ENCODE measurements at places on chromosomes 16 and 17.

GRCh38 chr17:61203671-61204131 lies 195.9 kb upstream of the TBX2 start:
- no peak for DNase-seq

DNA sequence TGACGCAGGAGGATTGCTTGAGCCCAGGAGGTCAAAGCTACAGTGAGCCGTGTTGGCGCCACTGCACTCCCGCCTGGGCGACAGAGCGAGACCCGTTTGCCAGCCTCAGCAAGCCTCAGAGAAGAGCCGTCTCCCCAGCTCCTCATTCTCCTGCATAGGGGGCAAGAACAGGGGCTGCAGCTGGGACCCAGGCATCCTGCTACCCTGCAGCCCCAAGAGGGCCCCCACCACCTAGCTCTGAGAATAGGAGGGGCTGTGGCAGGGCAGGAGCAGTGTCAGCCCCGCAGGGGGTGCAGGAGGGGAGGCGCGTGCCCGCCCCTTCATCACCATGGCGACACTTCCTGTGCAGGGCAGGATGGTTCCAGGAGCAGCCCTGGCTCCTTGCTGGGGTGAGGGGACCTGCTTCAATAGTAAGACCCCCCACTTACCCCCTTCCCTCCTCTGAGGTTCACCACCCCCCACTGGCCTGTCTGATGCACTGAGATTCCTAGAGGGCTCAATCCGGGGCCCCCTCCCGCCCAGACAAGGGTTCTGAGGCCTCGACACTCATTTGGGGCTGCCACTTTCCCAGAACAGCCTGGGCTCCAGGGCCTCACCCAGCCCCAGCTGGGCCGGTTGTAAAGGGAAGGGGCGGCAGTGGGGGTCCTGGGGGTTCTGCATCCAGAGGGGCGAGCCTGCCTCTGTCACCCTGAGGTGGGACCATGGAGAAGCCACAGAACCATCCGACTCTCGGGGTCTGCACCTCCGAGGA lies 20.2 kb downstream of the VASN start:
- no peak for DNase-seq

GRCh38 chr17:40124279-40125141 lies 2.7 kb downstream of the MSL1 start:
- no peak for DNase-seq

DNA sequence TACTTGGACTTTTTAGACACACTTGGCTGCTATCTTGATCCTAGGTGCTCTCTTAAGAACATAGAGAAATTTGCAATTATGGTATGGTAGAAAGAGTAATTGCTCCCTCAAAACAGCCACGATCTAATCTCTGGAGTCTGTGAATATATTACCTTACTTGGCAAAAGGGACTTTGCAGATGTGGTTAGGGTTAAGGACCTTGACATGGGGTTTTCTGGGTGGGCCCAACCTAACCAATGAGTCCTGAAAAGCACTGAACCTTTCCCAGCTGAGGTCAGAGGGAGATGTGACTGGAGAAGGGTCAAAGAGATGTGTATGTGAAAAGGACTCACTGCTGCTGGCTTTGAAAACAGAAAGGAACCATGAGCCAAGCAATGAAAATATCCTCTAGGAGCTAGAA lies 26.7 kb upstream of the MED13 start:
- no peak for DNase-seq

GRCh38 chr16:20628213-20628612 lies 52.0 kb upstream of the ACSM2B start:
- DNase-seq = no peak

DNA sequence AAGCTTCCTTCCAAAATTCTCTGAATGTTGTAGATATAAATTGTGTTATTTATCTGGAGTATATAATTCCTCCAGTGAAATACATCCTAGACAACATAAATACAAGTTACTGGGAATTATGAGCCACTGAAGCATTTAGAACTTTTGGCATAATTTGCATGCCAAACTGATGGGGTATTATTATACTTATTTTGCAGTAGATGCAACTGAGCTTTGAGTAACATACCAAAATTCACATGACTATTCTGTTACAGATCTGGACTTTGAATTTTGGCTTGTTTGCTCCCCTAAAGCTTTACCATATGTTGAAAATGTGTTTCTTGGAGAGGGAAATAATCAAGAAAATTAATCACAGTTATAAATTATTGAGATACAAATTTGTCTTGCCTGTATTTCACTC lies 372.5 kb downstream of the CDH11 start:
- no peak for DNase-seq

- no peak for DNase-seq
Measured at GRCh38 chr16:2035431-2036199, 8.9 kb downstream of the NHERF2 start.

- no peak for DNase-seq
Measured at GRCh38 chr16:67183284-67183626, 508 bp downstream of the MATCAP1 start.

DNA sequence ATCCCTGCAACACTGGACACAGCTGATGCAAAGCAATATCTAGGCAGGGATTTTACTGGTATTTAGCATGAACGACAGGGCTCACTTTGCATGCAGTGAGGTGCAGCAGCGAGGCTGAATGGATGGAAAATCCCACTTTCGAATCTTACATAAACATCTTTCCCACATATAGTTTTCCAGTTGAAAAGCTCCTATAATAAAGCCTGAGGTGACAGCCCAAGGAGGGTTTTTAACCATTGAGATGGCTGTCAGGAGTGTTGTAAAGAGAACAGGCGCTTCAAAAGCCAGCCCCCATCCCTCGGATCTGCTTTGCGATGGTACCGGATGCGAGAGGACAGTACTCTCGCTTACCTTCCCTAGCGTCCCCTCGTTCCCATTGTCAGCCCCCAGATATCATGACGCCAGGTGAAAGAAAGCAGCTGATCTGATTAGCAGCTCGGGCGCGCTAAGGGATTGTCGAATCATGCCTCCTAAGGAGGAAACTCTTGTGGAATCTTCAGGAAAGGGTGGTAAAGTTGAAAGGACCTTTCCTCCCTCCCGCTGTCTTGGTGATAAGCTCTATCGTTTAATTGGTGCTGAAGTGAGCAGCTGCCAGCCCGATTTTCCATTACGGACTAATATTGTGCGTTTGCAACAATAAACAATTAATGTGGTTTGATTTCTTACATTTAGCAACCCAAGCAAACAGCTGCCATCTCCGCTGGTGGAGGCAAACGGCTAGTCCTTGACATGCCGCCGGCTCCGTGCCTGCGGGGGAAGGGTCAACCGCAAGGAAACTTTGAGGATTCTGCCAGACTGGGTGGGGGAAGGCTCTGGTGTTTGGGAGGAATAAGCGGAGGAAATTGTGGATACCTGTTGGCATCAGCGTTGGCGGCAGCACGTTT lies 1.8 kb downstream of the CDH8 start:
- no peak for DNase-seq

- no peak for DNase-seq
Measured at GRCh38 chr16:58509256-58510096, 5.8 kb upstream of the SETD6 start.

- no peak for DNase-seq
Measured at GRCh38 chr16:3645504-3646347, 8.8 kb upstream of the DNASE1 start.

GRCh38 chr16:9327253-9327652 lies 235.8 kb downstream of the HAPSTR1 start:
- no peak for DNase-seq

DNA sequence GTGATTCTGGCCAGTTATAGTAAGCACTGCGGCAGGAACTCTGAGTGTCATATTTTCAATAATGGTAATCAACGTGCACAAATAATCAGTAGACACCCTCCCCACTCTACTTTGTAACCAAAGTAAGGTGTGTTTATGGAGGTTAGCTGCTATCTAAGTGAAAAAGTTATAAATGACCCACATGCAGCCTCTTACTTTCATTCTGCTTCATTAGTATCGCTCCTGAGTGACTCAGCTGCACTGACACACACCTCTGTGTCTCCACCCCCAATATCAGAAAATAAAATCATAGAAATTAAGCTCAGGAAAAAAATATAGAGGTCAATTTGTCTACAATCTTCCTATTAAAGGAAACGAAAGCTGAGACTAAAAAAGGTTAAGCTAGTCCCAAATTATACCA lies 64.1 kb upstream of the TRAP1 start:
- DNase-seq = no peak

DNA sequence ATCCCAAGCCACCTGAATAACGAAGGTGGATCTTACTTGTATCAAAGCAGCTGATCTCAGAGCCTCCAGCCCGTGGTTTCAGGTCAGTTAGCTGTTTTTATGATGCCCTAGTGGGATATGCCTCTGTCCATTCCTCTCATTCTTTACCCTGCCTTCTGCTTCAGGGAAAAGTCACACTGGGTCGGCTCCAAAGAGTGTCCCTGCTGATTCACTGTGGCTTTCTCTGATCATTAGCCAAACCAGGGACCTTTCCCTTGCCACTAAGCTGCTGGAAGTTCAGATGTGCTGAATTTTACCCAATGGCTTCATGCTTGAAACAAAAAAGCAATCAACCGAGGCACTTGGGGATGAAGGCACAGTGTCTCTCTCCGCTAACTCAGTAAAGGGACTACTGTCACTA lies 170.2 kb upstream of the SALL1 start:
- DNase-seq = no peak

DNA sequence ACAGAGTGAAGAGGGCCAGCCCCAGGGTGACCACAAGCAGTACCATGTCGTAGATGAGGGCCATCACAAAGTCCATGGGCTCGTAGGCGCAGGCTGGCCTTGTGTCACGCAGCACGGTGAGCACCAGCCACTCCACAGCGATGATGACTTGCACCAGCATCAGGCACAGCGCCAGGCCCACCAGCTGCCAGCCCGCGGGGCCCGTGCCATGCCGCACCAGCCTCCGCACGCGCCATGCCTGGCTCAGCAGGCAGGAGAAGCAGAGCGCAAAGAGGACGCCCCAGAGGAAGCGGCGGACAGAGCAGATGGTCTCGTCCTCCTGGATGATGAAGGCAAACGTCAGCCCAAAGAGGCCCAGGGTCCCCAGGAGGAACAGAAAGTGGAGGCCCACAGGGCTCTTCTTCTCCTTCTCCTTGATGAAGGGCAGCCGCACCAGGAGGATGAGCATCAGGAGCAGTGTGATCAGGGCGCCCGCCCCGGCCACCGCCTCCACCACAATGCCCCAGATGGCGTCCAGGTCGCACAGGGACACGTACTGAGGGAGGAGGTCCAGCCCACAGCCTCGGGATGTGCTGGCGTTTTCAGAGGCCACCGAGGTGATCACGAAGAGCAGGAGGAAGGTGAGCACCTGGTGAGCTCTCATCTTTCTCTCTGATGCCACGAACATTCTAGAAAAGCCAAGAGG lies 12.3 kb downstream of the GPRC5B start:
- no peak for DNase-seq

- DNase-seq = no peak
Measured at GRCh38 chr17:13114601-13115031, 96.8 kb upstream of the ELAC2 start.

DNA sequence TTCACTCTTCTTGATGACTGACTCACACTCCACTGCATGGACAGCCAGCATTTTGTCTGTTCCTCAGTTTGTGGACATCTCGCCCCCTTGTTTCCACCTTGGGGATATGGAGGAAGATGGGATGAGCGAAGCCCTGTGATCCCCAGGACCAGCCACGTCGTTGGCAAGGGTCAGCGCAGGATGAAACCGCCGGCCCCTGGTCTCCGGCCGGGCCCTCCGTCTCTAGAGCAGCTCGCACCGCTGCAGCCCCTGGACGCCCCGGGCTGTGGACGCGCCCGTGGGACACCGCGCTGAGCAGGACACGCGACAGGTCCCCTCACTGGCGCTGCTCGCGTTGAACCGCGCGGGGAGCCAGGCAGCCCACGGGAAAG lies 604 bp upstream of the ZC3H18 start:
- no peak for DNase-seq

DNA sequence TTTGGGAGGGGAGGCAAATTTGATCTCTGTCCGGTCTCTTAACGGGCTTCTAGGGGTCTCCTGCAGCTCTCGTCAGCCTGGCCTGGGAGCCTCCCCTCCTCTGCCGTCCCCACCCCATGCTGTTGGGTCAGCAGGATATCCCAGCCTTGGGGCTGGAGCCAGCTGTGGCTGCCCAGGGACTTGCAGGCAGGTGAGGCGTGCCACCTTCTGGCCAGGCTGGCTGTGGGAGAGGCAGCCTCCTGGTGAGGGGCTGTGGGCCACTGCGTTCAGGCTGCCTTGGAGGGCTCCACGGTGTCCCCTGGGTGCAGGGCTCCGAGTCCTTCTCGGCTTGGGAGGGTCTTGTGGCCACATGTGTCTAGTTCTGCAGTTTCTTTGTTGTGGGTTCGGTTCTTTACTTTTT lies 34.6 kb downstream of the TBCD start:
- DNase-seq = no peak

DNA sequence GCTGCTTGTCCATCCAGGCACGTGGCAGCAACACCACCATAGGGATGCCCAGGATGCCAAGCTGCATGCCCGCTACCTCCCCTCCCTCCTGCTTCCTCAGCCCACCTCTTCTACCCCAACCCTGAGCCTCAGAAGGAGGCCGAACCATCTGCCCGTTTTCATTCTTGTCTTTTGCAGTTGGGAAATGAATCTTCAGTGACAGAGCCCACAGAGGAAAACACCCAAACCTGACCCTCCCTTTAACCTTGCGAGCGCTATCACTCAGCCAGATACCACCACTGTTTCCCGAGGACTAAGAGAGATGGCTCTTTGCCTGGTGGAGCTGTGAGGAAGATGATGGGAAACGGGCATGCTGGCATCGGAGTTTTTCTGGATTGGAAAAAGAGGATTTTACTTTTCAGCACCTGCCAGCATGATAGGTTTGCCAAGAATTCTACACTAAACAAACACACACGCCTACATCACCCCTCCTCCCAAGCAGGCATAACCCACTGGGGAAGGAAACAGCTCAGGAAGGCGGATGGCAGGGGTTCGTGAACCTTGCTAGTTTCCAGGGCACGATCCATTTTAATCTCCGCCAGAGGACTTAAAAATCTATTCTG lies 457.4 kb downstream of the SLC39A11 start:
- DNase-seq = no peak

DNA sequence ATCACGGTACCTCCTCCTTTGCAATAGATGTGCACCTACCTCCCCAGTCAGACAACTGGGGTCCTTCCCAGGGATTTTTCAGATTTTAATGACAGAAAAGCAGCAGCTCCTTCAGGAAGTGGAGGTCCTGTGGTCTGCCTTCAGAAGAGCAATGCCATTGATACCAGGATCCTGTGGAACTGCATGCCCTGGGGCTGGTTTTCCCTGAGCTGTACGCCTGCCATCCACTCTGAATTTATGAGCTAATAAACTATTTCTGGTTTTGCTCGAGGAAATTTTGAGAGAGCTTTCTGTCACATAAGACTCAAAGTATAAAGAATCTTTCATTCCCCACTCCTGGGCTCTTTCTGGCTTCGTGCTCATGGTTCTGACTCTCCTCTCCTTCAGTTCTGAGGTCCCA lies 10.0 kb upstream of the CCL23 start:
- DNase-seq = no peak

- DNase-seq = no peak
Measured at GRCh38 chr17:2213291-2213960, 90.2 kb downstream of the SMG6 start.

DNA sequence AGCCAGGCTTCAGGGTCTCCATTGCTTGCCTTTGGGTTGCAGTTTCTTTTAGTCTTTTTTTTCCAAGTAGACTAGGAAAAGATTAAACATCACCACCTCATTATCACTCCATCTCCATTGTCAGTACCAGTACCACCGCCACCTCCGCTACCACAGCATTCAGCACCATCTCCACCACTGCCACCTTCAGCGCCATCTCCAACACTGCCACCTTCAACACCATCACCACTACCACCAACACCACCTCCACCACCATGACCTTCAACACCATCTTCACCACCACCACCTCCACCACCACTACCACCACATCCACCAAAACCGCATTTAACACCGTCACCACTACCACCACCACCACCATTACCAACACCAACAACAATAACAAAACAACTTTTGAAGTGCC lies 141.5 kb upstream of the MPHOSPH6 start:
- no peak for DNase-seq

- no peak for DNase-seq
Measured at GRCh38 chr17:50550661-50551432, 3.9 kb downstream of the SPATA20 start.

All from activated CD4-positive, CD25-positive, alpha-beta regulatory T cell (primary cell).